T-helper 17 cell (primary cell): ENCODE measurements at places on chromosomes 1 and 21. TPM values are rescaled to one million over a fixed set of nuclear protein-coding genes. Genes with fewer than 3 reads are reported as not detected.
A peak's percentile ranks its signal among the peaks of the same experiment; 100 is the strongest.

- no peaks in the 10 kb centered on the region for H3K36me3 ChIP-seq
- DNase-seq: no peak
- H3K4me1 ChIP-seq: peaks cover 18% of the 10 kb centered on the region
- H3K27me3 ChIP-seq: no peaks in the 10 kb centered on the region
Observed at GRCh38 chr1:199178646-199179045, 539.8 kb downstream of the PTPRC start.

DNA sequence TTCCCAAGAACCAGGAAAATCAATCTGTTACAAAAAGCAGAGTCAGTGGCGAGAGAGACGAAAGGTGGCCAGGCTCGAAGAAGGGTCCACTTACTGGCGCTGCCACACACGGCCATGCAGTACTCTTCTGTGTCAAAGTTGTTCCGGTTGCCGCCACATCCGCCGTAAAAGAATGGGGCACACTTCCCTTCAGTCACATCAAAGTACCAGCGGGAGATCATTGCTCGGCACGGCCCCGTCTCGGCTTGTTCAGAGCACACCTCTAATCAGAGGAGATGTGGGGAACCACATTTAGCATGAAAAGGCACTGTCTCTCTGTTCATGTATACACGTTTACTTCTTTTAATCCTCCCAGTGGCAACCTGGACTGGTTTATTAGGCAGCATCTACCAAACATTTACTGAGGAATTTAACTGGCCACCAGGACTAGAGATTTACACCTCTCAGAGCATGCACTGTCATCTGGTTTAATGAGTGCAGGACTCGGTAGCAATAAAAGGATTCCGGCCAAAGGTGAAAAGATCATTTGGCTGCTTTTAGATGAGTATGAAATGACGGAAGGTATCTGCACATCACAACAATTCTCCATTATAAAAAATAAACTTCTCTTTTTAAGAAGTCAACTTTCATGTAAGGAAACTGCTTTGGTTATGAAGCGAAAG is 170.5 kb downstream of the APP start:
- H3K36me3 ChIP-seq: peaks cover 3% of the 10 kb centered on the region
- peaks cover 9% of the 10 kb centered on the region for H3K4me1 ChIP-seq
- peak overlapping the region; percentile 68 for H3K4me3 ChIP-seq
- no peaks in the 10 kb centered on the region for H3K27me3 ChIP-seq
- no peak overlapping the region for H3K27ac ChIP-seq

DNA sequence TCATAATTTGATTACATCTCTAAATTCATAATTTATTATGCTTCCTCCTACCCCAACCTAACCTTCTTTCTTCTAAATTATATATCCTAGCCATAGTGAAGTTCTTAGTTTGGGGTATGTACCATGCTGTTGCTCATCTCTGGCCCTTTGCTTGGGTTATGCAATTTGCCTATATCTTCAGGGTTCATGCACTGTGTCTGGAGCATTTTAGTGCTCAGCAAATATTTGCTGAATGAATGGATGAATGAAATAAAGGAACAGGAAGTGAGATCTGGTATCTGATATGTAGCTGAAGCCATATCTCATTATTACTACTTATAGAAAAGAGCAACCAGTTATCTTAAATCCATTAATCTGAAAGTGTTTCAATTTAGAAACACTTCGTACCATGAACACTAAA is 137.6 kb downstream of the GPATCH2 start:
- peaks cover 6% of the 10 kb centered on the region for H3K36me3 ChIP-seq
- no peaks in the 10 kb centered on the region for H3K27me3 ChIP-seq
- DNase-seq: no peak
- H3K27ac ChIP-seq: peak overlapping the region; percentile 24
- H3K4me1 ChIP-seq: no peaks in the 10 kb centered on the region

DNA sequence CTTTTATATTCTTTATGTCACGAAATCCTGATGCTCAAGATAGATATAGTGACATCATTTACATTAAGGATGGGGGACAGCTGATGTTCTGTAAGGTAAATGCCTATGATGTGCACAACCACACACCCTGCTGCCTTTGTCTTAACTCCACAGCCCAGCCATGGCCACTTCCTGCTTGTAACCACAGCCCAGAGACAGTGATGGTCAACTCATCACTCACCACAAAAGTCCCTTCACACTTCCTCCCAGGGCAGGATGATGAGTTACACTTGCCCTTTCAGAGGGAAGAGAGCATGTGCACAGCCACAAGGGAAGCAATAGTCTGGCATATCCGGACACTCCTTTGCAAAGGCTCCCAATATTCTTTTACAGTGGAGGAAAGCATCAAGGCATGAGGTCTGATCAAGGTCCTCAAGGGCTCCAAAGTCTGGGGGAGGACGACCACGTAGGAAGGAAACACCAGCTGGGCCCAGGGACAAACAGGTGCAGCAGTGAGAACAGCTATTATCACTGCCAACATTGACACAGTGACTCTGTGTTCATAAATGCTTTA is 53.8 kb downstream of the PLPP3 start:
- H3K27ac ChIP-seq: no peak overlapping the region
- H3K4me3 ChIP-seq: no peak overlapping the region
- H3K27me3 ChIP-seq: peaks cover 6% of the 10 kb centered on the region
- no peaks in the 10 kb centered on the region for H3K4me1 ChIP-seq
- no peak for DNase-seq
- peaks cover 2% of the 10 kb centered on the region for H3K36me3 ChIP-seq

DNA sequence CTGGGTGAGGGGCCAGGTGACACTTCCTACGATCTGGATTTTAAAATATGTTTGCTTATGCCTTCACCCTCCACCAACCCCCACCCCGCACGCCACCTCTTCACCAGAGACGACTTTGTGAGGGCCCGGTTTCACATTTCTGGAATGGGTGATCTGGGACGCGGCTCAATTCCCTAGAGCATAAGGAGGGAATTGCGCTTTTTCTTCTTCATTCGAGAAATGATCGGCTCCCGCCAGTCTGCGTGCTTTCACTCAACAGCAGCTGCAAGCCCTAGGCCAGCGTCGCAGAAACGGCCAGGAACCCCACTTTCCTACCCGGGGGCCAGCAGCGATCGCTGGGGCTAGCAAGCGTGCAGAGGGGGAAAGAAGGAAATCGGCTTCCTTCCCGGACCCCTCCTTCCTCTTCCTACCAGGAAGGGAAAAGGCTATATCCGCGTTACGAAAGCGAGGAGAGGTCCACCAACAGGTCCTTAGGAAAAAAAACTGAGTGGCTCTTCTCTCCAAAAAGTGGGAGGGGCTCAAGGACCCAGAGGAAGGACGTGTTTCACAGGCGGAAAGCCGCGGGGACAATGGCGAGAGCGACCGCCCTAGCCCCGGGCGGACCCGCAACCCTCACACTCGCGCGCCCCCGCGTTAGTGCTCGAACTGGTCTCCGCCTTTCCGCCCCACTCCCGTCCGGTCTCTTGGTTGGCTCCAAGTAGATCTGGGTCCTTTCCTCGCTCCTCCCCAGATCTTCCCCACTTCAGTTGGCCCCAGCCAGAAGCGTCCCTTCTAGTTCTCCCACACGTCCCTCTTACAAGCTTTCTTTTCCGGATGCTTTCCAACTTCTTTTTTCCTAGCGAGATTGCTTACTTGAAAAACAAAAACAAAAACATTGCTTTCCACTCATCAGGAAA is 1.1 kb upstream of the ADAMTS1 start:
- peaks cover 67% of the 10 kb centered on the region for H3K27me3 ChIP-seq
- H3K4me3 ChIP-seq: peak overlapping the region; percentile 85
- H3K4me1 ChIP-seq: peaks cover 29% of the 10 kb centered on the region
- peaks cover 14% of the 10 kb centered on the region for H3K36me3 ChIP-seq
- H3K27ac ChIP-seq: no peak overlapping the region
- no peak for DNase-seq

DNA sequence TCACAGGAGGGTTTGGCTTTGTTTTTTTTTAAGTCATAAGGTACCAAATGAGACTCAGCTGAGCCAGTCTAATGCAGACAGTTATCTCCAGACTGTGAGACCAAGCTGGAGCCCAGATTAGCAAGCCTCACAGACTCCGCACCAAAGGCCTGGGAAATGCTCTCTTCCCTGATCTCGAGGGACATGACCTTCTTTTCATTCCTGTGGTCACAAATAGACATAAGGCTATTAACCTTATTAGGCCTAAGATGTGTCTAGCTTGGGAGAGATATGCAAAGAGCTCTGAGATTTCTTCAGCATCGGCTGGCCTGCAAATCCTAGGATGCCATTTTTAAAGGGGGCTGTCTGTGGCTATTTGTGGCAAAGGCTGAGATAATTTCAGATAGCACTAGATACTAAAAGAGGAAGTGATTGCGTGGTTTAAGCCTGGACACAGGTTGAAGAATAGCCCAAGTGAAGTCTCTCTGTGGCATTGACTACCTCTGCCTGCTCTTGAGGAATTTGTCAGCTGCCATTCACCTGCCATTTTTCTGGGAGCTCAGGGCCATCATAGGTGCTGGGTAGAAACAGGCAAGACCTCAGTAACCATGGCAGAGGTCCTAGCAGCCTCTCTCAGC is 301.3 kb downstream of the SIPA1L2 start:
- H3K4me3 ChIP-seq: no peak overlapping the region
- no peaks in the 10 kb centered on the region for H3K36me3 ChIP-seq
- no peaks in the 10 kb centered on the region for H3K4me1 ChIP-seq
- no peak overlapping the region for H3K27ac ChIP-seq
- H3K27me3 ChIP-seq: peaks cover 5% of the 10 kb centered on the region

Gene HPCAL4
- 23.4 TPM for total RNA-seq
